ENCODE measurements at places on chromosomes 5 and 9.

- no peak for DNase-seq
Observed at GRCh38 chr5:170493028-170493820, 10.6 kb upstream of the KCNIP1 start.

DNA sequence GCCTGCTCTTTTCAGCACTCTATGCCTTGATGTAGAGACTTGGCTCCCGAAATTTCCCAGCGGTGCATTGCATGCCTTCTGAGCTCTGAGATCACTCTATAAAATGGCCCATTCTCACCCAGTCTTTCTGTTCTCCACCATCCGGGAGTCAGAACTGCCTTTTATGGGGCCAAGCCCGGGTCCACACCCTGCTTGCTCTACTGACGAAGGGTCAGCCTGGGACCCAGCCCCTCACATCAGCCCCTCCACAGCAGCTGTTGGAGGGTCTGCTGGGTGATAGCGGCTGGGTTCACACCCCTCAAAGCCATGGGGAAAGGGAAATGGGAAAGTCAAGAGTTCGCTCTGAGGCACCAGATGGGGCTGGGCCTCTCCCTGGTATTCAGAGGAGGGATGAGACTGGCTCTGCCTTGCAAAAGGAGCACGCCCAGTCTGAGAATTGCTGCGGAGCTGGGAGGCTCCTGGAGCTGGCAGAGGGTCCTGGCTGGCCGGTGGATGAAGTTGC, 66.0 kb upstream of the ORM1 start:
- no peak for DNase-seq

GRCh38 chr5:119411361-119412278, 40.7 kb upstream of the HSD17B4 start:
- peak; percentile 88 for DNase-seq

GRCh38 chr5:136155078-136155477, 22.4 kb downstream of the SMAD5 start:
- no peak for DNase-seq

- DNase-seq = peak; percentile 47
Observed at GRCh38 chr9:19231904-19232822, 1.7 kb downstream of the DENND4C start.

DNA sequence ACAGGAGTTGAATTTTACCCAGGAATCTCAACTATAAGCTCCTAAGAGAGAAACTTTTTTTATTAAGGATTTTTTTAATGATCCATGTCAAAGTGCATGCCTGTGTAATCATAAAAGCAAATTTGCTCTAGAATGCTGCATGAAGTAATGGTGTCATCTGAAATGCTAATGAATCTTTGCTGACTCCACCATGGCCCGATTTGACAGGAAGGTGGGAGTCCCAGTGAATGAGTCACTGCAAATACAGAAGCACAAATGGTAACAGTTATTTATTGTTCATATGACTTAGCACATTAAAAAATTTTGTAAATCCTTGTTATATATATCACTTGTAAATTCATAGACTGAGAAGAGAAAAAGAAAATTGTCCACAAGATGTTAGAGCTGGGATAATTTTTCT, 341.3 kb downstream of the RASEF start:
- peak; percentile 0 for DNase-seq

- DNase-seq = no peak
Observed at GRCh38 chr5:64765804-64766504, 2.5 kb downstream of the SREK1IP1 start.

DNA sequence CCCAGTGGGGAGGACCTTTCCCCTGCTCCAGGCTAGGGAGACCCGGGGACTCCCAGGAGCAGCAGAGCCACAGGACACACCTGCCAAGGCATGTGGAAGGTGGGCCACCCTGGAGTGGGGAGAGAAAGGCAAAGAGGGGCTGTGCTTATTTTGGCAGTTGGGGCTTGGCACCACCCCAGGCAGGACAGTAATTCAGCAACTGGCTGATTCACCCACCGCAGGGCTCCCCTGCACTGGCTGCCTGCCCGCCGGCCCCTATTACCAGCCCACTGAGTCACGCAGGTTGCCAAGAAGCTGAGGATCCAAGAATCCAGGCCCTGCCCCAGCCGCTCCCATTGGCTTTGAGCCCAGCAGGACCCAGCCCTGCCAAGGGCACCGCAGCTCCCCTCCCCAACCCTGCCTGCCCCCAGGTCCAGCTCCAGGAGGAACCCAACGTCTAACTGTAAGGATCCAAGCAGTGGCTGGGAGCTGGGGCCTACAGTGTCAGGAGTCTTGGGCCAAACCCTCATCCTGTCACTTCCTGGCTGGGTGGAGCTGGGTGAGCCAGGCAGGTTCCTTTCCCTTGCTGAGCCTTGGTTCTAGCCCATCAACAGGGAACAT, 14.2 kb upstream of the RALGDS start:
- DNase-seq = peak; percentile 93

DNA sequence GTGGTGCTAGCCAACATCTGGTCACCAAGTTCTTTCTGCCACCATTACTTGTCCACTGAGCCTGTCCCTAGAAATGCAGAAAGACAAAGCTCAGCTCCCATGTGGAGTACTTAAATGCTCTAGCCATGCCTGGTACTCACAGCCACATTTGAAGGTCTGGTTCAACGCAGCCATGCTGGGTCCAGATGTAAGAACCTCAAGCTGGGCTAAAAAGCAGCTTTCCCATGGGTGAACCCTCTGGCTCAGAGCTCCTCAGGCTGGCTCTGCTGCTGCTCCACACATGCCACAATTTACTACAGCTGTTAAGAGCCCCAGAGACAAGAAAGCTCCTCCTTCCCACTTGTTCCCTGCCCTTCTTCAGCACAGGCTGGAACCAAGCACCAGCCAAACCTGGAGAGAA, 97.1 kb upstream of the LRRTM2 start:
- DNase-seq = no peak

DNA sequence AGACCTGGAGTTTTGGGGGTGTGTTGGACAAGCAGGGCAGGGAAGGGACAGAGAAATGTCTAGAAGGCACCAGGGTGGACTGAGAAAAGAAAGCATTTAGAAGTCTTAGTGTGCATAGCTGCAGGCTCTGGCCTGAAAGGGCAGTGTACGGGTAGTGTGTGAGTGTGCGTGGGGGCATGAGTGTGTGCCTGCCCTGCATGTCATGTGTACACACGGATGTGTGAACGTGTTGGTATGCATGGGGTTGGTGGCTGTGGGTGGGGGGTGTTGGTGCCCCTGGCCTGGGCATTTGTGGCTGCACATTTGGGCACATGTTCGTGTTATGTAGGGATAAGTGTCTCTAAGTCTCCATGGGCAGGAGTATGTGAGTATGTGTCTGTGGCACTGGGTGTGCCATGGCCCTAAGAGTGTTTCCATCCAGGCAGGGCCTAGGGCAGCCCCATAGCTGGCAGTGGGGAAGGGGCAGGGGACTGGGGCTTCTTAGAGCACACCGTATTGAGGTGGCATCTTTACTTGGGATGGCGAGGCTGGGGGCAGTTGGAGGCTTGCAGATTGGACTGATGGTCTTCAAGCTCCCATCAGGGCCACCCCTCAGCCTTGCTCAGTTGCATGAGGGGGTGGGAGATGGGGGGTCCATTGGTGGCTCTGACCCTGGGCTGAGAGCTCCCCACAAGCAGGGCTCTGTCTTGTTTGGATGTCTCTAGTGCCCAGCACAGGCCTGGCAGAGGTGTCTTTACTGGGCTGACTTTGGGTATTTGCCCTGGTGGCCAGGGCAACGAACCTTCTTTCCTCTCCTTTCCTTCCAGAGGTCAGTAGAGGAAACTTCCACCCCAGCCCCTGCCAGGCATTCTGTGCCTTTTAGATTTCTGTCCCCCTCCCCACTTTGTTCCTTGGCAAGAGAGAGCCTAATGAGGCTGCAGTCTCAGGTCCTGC, 15.0 kb downstream of the PSD2 start:
- no peak for DNase-seq
